Adipocyte (in vitro differentiated cells): ENCODE measurements at places on chromosomes 16 and 17.

DNA sequence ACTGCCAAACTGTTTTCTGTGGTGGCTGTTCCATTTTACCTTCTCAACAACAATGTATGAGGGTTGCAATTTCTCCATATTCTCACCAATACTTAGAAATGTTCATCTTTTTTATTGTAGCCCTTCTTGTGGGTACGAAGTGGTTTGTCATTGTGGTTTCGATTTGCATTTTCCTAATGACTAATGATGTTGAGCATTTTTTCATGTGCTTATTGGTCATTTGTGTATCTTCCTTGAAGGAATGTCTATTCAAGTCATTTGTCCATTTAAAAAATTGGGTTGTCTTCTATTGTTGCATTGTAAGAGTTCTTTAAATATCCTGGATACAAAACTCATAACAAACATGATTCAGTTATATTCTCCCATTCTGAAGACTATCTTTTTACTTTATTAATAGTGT lies 47.5 kb upstream of the CCL2 start:
- no peak for DNase-seq

GRCh38 chr17:3773511-3773910 lies 27.5 kb downstream of the ITGAE start:
- DNase-seq: peak; percentile 44

DNA sequence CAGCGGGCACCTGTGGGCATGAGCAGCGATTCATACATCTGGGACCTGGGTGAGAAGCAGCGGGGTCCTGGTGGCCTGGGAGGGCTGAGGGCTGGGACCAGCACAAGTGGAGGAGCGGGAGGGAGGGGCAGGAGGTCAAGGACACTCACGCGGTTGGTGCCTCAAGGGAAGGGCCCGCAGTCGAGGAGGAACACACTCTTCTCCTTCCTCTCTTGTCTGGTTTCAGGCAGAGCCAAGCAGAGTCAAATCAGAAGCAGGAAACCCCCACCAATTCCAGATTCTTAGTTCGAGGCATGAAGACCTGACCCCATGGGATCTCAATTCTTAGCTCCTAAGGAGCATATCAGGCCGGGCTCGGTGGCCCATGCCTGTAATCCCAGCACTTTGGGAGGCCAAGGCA lies 15.7 kb downstream of the DNAI2 start:
- no peak for DNase-seq

DNA sequence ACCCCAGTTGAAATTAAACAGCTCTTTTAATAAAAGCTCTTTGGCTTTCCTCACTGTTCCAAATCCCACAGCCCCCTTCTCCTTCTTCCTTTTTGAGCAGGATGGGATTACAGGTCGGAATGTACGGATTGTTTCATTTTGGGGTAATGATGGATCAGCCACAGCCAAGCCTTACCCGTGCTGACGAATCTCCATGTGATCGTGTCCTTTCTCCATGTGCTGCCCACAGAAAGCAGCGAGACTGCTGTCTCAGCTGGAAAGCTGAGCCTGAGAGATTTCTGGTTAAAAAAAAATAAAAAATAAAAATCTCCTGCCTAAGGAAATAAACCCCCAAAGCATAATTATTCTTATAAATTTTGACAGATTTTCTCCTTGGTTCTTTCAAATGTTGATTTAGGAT lies 276.6 kb downstream of the CPPED1 start:
- DNase-seq: no peak

DNA sequence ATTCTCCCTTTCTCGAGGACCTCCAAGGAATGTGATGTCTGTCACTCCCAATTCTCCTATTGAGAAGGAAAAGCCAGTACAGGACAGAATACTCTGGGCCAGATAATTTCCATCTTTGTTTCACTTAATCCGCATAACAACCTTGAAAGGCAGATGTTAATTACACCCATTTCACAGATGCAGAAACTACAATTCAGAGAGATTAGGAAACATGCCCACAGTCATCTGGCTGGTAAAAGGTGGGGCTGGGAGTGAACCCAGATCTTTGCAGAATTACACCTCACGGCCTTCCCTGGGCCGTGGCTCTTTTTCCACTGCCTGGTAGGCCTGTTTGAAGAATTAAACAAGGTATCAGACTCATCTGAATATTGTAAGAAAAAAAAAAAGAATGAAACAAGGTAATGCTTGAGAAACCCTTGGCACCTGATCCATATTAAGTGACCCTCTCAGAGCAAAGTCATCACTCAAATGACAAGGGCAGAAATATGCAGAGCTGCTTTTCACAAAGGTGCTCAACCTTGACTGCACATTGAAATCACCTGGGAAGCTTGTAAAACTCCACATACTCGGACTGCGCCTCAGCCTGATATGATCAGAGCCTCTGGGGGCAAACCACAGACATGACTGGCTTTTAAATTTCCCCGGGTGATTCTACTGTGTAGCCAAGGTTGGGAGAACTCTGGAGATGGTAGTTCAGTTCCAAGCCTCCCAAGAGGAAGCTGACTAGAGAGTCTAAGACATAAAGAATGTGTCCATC lies 16.6 kb upstream of the G6PC1 start:
- DNase-seq: no peak

- DNase-seq: peak; percentile 58
These were observed 6.2 kb upstream of the SMG1 start for GRCh38 chr16:18932243-18932987.

GRCh38 chr17:81295676-81296381 lies 722 bp upstream of the SLC38A10 start:
- peak; percentile 66 for DNase-seq

GRCh38 chr17:73268582-73269328 lies 7.1 kb upstream of the CPSF4L start:
- DNase-seq: no peak

- no peak for DNase-seq
These were observed 4.0 kb upstream of the SLFN12L start for GRCh38 chr17:35541434-35541833.

DNA sequence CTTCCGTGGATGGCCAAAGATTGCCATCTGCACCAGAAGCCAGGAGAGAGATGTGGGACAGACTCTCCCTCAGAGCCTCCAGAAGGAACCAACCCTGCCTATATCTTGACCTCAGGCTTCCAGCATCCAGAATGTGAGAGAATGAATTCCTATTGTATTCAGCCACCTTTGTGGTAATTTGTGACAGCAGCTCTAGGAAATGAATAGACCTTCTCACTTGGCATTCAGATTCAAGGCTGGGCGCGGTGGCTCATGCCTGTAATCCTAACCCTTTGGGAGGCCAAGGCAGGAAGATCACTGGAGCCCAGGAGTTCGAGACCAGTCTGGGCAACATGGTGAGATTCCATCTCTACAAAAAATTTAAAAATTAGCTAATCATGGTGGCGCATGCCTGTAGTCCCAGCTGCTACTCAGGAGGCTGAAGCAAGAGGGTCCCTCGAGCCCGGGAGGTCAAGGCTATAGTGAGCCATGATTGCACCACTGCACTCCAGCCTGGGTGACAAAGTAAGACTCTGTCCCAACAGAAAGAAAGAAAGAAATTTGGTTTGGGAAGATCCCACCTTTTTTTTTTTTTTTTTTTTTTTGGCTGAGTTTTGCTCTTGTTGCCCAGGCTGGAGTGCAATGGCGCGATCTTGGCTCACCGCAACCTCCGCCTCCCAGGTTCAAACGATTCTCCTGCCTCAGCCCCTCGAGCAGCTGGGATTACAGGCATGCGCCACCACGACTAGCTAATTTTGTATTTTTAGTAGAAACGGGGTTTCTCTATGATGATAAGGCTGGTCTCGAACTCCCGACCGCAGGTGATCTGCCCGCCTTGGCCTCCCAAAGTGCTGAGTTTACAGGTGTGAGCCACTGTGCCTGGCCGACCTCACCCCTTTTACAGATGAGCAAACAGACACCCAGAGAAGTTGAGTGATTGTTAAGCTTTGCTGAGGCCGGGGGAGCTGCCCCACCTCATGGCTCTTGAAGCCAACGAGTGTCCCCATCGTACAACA lies 4.3 kb upstream of the CPSF4L start:
- DNase-seq: no peak

DNA sequence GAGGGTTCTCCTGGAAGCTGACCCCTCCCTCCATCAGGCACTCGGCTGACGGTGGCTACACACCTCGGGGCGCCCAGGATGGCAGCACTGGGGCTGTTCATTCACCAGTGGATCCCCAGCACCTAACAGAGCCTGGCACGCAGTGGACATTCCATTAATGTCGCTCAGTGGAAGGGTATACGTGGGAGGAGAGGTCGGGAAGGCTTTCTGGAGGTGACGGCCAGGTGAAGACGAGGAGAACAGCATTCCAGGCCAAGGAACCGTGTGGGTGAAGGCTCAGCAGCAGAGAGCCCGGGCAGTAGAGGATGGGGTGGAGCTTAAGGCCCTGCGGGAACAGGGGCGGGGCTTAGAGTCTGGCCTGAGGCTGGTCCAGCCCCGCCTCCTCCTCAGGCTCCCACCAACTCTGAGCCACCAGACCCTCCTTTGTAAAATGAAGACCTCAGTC lies 2.5 kb upstream of the HS3ST6 start:
- DNase-seq: peak; percentile 29

DNA sequence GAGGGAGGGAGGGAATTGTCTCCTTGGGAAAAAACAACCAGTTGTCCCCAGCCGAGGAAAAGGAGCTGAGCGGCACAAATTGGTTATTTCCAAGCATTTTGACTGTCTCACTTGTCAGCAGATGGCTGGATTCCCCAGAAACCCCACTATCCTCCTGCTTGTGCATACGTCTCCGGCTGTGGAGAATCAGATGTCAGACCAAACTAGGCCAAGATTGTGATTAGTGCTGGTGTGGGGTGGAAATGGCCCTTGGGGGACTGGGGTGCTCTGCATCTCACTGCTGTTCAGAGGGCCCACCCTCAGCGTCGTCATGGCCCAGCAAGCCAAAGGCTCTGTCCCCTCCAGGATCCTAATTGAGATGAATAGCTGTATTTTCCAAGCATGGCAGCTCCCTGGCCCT lies 131.7 kb upstream of the HSBP1 start:
- no peak for DNase-seq

DNA sequence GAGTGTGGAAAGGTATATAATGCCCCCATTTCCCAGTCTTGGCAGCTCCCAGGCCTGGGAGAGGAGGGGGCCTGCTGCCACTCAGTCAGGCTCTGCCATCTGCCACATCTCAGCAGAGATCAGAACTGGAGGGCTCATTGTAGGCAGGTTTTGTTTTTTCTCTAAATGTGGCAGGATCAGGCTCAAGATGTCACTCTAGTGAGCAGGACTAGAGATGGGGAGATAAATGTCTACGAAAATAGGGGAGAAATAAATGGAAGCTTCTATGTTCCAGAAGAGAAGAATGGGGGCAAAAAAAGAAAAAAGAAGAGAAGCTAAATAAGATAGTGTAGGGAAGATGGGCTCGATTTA lies 13.9 kb downstream of the NXPH3 start:
- DNase-seq: no peak

- DNase-seq: no peak
These were observed 77.1 kb upstream of the BRD7 start for GRCh38 chr16:50445621-50446555.

DNA sequence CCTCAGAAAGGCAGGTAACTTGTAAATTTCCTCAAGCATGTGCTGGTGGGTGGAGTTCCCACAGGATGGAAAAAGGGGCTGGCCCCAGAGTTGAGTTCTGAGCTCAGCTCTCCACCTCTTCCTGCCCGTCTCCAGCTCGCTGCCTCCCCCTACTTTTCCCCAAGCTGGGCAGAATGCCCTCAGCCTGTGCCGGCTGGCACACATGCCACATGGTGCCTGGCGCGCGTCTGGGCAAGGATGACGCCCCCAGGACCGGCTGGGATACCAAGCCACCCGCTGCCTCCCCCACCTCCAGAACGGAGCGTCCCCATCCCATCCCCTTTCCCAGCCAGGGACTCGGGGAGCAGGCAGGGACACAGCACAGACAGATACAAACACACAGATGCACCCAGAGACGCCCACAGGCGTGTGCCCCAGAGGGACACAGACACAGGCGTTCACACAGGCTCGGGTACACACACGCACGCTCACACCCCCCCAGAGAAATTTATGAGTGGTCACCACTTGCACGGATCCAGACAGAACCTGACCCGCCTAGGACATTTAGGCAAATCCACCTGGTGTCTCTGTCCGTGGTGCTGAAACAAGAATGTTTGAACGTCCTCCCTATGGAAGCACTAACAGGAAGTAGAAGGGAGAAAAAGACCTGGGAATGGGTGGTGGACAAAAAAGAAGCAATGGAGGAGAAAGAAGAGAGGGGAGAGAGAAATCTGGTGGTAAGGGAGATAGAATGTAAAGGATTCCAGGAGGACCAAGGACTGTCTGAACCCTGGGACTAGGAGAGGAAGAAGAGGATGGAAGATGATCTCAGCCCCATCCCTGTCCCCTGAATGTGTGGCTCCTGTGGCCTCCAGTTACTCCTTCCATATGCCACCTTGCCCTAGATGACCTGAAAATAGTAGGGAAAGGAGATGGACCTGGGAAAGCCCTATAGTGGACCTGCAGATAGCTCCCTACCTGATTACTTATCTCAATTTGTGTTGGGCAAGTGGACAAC lies 15.5 kb downstream of the NEUROD2 start:
- peak; percentile 62 for DNase-seq

DNA sequence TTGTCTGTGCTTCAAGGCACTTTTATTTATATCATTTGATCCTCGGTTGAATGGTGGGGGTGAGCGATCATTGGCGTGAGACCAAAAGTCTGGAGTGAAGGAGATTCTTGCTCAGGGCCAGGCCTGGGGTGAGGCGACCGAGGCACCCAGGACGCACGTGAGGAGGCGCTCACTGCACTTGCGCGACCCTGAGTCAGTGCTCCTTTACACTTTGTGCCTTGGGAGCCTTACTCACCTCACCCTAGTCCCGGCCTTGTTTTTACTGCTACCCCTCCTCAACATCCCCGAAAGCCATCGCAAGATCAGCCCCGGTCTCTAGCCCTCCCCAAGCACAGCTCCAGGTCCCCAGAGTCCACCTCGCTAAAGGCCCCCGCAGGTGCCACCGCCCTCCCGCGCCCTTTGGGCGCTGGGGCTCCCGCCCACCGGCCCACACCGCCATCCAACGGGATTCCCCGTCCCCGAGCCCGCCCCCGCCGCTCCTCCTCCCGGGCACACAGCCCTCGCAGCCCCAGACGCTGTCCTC lies 496 bp downstream of the EZH1 start:
- DNase-seq: peak; percentile 63

DNA sequence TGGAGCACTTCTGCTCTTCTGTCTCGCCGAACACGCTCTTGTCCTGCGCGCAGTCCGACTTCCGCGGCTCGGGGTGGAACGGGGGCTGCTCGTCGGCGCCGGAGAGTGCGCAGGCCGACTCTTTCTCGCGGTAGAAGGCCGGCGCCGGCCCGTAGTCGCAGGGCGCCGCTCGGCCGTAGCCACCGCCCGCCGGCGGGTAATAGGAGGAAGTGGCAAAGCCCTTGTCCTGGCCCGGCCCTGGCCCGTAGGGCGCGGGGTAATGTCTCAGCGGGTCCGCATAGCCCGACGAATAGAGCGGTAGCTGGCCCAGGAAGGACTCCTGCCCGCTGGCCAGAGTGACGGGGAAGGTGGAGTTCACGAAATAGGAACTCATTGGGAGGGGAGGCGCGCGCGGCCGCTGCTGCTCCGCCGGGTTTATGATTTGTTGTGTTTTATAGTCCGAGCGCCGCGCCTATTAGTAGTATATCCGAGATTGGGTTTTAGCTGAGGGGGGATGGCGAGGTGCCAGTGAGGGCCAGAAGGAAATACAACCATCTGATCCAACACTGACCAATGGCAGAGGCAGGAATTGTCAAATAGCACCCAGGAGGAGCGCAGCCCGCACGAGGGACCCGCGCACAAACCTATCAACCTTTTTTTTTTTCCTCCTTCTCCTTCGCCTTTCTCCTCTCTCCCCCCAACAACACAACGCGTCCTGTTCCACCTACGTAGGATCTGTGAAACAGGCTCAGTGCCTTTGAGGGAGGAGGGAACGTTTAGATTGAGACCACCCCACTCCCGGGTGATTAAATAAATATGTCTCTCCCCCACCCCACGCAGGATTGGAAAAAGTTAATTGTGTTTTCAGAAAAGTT lies 4.4 kb upstream of the HOXB5 start:
- no peak for DNase-seq

- DNase-seq: no peak
These were observed 19.7 kb downstream of the TMEM11 start for GRCh38 chr17:21194226-21194625.
